ENCODE measurements at places on chromosomes 3 and 15.

- DNase-seq = no peak
These were observed 23.9 kb upstream of the TM4SF1 start for GRCh38 chr3:149401212-149401925.

DNA sequence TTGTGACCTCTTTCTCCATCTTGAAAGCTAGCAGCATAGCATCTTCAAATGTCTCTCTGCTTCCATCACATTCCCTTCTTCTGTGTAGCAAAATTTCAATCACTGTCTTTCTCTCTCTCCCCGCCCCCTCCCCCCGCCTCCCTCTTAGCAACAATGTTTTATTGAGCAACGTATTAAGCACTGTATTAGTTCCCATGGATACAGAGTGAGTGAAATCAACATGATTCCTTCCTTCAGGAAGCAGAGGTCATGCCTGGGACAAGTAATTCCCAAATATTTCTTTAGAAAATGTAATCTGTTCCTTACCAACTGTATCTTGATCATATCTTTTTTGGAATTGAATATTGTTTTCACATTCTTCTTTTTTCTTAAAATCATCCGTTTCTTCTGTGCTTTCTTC, 373.7 kb upstream of the NECTIN3 start:
- no peak for DNase-seq

DNA sequence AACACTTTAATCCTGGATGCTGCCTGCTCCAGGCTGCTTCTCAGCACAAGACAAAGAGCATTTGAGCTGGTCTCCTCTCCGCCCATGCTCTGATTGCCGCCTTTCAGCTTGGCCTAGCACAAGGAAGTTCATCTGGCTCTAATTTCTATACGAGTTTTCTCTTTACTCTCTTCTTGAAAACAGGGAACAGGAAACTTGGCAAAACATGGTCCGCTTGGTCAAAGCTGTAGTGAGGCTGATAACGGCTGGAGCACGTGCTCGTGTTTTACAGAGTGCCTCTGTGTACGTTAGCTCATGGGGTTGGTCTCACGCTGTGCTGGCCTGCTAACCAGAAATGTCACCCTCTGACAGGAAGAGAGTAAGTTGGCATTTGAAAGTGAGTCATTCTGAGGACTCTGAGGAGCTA, 19.2 kb downstream of the RARRES1 start:
- no peak for DNase-seq

- DNase-seq = no peak
These were observed 38.4 kb upstream of the SLC6A6 start for GRCh38 chr3:14363991-14364390.

- DNase-seq = peak; percentile 45
These were observed at the start of gene ACY1 for GRCh38 chr3:51982838-51983577. Gene ACY1 (plus strand): TSS chr3:51983535. CDS start chr3:51984065, 530 bp downstream.

GRCh38 chr3:197942956-197943556, 6.9 kb upstream of the RPL35A start:
- peak; percentile 11 for DNase-seq

DNA sequence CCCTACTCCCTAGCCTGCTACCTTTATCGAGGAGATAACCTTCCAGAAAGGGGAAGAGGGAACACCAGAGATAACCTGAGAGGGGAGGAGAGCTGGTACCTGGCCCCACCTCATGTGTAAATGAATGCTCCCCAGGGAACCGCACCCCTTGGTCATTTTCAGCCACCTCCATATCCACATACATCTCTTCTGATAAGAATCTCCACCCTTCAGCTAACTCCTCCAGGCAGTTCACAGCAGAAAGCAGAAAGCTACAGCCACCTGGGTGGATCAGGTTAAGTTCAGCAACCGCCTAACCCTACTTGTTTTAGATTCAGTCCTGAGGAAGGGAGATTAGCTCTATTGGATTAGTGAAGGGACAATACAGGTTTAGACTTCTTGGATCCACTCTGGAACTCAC, 38.0 kb upstream of the TIMP4 start:
- DNase-seq = no peak

DNA sequence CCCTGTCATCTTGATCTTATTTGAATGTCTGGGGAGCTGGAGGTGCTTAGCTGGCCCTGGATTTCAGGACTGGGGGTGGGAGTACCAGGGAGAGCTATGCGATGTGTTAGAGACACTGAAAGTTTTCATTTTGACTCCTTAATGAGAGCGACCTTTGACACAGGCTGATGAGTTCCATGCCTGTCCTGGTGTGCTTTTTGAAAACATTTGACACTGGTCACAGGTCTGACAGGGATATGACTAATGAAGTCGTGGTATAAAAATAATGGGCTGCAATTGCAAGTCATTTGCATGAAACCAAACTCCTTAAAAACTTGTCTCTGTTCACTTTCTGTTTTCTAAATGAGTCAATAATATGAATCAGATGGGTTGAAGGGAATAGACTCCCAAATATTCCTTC, 81.9 kb downstream of the MECOM start:
- no peak for DNase-seq

- DNase-seq = no peak
These were observed 2.9 kb downstream of the HDGFL3 start for GRCh38 chr15:83204697-83205096.

DNA sequence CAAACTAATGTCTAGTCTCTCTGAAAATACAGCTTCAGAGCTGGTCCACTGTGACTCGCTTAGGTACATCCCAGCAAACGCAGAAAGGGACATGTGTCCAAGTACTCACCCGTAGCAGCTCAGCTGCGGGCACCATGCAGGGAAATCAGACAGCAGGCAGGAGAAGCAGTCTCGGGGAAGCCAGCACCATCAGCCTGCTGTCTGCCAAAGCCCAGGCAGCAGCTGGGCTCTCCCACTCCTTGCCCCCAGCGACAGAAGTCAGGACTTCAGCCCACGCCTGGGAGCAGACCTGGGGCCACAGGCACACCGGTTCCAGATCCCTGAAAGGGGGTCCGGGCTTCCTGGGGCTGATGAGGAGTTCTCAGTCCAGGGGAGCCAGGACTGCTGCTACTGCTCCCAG, 34.9 kb downstream of the SEMA5B start:
- DNase-seq = no peak

DNA sequence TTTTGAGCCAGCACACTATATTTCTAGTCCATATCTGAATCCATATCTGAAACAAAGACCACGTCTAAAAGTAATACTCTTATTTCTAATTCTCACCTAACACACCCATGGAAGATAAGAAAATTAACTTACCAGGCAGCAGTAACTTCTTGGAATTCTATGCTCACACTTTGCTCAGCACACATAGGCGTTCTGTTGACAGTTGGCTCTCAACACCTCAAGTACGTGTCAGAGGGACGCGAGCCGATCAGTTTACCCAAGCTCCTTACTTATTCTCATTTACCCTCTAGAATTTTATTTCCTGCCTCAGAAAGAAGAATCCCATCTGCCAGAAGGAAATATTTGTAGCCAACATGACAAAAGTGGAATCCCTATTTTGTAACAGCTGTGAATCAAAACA, 911.9 kb downstream of the FHIT start:
- no peak for DNase-seq

DNA sequence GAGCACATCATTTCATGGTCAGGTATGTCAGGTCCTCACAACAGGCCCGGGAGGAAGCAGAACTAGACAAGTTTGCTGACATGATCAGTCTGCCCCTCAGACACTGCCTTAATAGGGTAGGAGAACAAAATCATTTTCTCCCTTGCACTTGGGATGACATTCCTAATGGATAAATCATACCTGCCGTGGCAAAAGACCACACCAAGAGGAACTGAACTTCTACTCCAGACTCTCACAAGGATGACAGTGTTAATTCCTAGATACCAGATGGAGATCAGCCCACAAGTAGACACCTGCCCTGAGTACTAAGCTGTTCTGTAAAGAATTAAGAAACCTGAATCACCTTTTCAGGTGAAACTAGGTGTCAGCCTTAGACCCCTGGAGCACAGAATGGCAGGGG, 19.5 kb downstream of the SIAH2 start:
- no peak for DNase-seq

DNA sequence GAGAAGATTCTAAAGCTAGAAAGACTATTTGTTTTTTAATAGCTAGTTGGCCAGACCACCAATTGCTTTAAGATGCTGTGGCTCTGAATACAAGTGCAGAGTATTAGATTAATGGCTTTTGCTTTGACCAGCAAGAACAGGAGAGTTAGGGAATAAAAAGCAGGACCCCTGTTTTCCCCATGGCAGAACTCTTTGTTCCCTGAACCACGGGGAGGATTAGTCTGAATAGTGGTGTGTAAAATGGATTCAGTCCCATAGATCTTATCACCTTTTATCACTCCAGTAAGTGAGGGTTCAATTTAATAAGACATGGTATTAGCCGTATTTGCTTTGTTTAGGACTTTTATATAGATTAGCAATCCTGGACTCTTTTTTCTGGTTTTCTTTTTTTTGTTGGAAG, 562.6 kb upstream of the DPPA4 start:
- no peak for DNase-seq

GRCh38 chr15:60351066-60351465, 46.7 kb downstream of the ANXA2 start:
- no peak for DNase-seq

DNA sequence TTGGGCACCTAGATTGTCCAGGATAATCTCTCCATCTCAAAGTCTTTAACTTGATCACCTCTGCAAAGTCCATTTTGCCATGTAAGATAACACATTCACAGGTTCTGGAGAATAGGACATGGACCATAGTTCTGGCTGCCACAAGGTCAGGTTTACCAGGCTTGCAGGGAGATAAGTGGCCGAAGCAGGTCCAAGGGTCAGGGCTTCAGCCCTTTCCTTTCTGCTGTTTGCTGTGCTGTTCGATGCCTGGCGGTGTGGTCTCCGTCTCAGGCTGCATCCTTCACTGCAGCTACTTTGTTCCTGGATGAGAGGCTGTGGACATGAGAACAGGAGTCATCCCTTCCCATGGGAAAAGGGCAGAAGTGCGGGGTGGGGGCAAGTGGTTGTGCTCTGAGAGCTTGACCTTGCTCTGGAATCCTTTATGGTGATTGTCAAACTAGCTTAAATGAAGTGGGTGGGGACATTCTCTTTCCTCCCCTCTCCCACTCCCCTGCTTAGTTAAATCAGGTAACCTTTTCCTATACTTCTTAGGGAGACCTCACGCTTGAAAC, 320.2 kb upstream of the C2CD4B start:
- DNase-seq = no peak

DNA sequence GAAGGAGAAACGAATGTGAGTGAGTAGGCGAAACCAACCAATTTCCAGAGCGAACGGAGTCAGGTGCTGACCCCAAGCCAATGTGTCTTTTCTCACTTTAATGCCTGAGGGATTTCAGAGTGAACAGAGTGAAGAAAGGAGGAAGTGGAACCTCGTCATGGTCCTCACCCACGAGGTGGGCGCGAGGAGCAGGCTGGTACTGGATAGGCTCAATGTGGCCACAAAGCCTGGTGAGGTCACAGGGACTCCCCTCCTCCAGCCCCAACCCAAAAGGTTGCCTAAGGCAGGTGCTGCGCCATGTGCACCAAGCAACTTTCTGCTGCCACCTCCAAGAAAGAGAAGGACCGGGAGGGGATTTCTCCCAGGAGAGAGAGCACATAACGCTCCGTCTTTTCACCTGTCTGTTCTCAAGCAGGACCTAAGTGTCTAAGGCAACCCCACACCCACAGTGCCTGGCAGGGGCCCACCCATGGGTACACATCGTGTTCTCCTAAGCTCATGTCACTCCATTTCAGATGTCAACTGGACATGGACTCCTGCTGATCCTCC, 3.8 kb downstream of the NRROS start:
- no peak for DNase-seq

DNA sequence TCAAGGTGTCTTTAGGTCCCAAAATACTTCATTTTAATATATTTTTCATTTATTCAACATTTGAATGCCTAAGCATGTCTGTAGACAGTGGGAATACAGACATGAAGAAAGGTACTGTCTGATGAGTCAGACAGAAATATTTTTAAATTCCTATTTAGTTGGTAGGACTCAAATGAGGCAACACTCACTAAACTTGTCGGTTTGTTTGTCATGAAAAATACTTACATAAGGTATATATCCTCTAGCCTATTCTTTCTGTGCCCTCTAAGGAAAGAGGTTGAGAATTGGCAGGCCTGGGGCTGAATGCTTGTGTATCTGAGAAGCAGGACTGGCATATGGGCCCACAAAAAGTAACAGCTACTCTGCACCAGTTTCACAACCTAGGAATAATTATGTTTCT, 423.6 kb upstream of the MDFIC2 start:
- DNase-seq = no peak

GRCh38 chr3:18190646-18191045, 234.5 kb downstream of the SATB1 start:
- no peak for DNase-seq

DNA sequence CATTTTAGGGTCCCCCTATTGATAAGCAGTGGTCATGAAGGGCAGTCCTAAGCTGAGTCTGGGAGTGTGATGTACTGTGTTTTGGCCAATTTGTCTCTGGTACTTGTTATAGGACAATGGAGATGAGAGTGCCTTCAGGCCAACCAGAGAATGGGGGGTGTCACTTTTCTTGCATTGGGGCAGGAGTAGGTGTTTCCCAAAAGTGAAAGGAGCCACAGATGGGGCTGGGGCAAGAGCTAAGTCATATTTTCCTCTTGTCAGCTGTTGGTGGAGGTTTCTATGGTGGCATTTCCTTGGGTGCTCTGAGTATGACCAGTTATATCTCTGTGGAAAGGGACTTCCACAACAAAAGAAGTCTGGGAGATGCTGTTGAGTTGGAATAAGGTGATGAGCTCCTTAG, 24.7 kb upstream of the BSN start:
- DNase-seq = no peak

DNA sequence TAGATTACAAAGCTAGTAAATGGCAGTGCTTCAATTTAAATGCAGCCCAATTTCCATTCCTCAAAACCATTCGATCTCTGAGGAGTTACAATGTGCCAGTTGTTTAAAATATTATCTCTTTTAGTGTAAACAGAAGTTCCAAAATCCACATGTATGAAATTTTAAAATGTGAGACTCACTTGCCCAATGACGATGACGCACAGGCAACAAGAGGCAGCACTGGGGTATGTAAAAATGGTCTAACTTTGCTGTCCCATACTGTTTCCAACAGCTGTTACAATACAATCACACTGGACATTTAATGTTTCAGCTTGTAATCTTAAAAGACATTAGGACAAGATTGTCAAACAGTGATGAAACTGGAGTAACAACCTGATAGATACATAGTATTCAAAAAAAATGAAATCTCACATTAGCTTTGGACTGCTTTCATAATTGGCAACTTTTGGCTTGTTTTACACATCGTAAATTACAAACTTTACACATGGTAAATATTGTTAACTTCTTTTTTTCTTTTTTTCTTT, 12.2 kb downstream of the SLTM start:
- DNase-seq = no peak

- DNase-seq = no peak
These were observed 304.0 kb upstream of the CBLB start for GRCh38 chr3:106172780-106173179.

DNA sequence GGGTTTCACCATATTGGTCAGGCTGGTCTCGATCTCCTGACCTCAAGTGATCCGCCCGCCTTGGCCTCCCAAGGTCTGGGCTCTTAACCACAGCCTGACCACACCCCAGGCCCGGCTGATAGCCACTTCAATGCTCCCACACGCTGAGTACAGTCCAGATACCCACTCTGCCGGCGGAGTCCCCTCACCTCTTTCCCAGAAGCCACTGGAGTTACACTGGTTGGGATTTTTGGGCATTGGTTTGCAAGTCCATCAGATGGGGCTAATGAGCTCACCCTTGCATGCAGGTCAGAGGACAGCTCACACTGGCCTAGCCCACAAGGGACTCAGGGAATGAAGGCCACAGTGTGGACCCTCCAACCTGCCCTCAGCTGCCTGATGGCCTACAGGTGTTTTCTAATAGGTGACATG, 60.1 kb downstream of the IQSEC1 start:
- DNase-seq = no peak

Data from fibroblast of skin of left quadriceps (primary cell).